Urinary bladder (tissue), 4 donors: ENCODE measurements at places on chromosomes 7 and 10. TPM values are rescaled to one million over a fixed set of nuclear protein-coding genes. Genes with fewer than 3 reads are reported as not detected.

- no peak for DNase-seq
Observed at GRCh38 chr7:2760098-2760889, 72.3 kb downstream of the AMZ1 start.

Gene CALY
- total RNA-seq: 0.79 TPM

- DNase-seq: no peak
Observed at GRCh38 chr7:22565315-22565811, 65.4 kb upstream of the STEAP1B start.

DNA sequence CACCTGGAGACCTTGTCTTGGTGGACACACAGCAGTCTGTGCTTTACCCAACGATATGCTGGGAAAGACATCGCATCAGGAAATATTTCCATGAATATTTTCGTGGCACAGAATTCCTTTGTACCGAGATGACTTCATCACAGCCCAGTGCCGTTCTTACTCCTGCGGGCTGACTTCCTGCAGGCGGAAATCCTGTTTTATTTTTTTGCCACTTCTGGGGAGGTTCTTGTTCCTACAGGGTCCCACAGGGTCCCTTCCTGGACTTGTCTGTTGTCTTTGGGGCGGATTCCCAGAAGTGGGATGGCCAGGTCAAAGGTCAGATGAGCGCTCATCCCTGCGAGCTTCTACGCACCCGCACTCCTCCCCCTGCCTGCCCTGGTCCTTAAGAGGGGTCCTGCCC, 86.5 kb downstream of the DNAJB6 start:
- no peak for DNase-seq

DNA sequence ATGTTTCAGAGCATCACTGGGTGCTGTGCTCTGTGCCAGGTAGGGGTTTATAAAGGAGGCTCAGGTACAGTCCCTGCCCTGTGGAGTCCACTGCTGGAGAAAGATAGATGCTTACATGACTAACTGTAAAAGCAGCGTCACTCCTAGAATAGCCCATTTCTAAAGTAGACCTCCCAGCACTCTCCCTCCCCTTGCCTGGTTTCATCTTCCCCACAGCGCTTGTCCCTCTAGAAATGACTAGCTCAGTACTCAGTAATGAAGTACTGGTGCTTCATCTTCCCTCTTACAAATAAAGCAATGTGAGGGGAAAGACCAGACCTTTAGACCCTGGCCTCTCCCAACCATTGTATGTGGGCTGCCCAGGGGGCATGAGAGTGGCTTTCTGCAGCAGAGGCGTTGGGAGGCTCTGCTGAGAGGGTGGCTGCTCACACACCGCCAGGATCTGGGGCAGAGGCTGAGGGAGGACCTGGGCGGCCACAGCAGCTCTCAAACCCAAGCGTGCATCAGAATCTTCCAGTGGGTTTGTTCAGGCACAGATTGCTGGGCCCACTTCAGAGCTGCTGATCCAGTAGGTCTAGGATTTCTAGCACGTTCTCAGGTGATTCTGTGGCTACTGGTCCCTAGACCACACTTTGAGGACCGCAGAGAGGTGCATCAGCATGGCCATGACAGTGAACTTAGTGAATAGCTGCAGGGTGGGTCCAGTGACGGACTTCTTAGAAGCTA, 110.3 kb upstream of the ANLN start:
- no peak for DNase-seq

Gene TMEM225B
- total RNA-seq: 1.1 TPM

Gene AUTS2
- total RNA-seq: 87.7 TPM

Gene CYP3A7
- 0.21 TPM for total RNA-seq

Gene SLC13A1
- total RNA-seq: not detected

- no peak for DNase-seq
Observed at GRCh38 chr10:125103924-125104323, 56.4 kb downstream of the CTBP2 start.

Gene CRYGN
- 0.16 TPM for total RNA-seq

GRCh38 chr7:29207162-29207801, 12.7 kb downstream of the CHN2 start:
- no peak for DNase-seq

GRCh38 chr7:30914596-30914995, 2.9 kb downstream of the AQP1 start:
- no peak for DNase-seq

GRCh38 chr10:105963334-105963884, 1201.1 kb downstream of the SORCS1 start:
- no peak for DNase-seq

- no peak for DNase-seq
Observed at GRCh38 chr7:135320268-135320667, 86.6 kb downstream of the STRA8 start.

GRCh38 chr10:78451592-78451991, 417.9 kb downstream of the RPS24 start:
- no peak for DNase-seq

DNA sequence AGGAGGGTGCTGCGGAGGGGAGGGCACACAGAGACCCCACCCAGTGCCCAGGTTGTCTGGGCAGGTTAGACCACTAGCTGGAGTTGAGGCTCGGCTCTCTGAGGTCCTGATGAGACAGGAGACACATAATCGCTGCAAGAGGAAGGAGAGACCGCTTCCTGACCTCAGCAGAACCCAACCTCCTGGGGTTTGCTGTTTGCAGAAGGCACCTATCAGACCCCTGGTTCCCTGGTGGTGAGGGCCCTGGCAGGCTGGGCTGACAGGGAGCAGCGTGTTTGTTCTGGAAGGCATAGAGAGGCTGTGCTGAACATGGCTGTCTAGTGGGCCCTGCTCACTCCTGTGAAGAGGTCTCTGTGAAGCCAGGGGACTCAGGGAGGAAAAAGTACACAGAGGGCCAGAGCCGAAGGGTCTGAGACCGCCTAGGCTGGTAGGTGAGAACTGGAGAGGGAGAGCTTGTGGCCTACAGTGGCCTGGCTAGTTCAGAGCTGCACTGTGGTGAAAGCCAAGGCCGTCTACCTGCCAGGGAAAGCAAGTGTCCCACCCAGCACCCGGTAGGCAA, 39.4 kb upstream of the NPFFR1 start:
- DNase-seq: no peak

DNA sequence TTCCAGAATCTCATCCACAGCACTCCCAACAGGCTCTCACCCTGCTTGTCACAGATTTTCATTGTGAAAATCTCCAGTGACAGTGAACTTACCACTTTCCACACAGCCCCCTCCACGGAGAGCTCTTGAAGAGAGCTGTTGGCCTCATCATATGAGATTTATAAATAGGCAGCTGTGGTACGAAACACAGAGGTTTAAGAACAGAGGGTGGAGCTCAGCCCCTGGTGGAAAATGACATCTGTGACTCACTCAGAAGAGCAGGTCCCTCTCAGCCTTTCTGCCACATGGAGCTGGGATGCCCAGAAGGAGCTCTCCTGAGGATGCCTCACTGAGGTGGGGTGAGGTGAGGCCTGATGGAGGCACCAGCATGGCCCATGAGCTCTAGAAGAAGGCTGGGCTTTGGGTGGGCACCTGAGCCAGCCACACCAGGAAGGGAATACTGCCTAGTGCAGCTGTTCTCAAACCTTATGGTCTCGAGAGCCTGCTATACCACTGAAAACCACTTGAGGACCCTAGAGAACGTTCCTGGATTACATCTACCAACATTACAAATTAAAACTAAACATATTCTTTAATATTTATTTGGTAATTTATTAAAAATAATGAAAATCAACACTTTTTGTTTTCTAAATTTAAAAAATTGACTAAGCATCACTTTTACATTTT, 25.8 kb upstream of the EEPD1 start:
- no peak for DNase-seq

DNA sequence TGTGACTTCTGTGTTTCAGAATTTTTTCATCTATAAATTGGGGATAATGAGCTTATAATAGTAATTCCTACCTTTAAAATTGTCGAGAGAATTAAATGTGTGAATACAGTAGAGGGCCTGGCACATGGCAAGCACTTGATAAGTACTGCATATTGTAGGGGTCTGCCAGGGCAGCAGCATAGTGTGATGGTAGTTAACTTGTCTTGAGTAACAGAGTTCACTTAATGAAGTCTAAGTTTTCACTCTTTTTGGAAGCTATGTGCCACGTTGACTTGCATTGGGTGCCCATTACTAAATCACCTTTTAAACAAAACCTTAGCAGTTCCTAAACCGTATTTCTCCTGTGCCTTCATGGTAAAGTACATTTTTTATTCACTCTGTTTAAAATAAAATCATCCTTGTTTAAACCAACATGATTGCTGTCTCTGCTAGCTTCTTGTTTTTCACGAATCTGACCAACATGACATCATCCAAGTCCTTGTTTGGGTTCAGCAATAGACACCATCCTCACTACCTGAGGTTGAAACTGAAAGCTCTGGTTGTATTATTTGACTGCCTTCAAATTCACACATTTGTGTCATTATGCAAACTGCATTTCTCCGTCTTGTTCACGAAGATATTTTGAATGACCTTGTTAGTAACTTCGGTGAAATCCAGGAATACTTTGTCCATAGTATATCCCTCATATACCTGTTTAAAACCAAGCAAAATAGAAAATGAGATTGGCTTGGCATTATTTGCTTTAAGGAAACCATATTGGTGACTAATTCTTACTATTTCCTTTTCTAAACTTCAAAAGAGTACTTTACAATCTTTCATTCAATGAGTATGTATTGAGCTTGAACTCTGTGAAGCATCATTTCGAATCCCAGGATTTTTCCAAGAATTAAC, 340.2 kb downstream of the SUGCT start:
- no peak for DNase-seq

DNA sequence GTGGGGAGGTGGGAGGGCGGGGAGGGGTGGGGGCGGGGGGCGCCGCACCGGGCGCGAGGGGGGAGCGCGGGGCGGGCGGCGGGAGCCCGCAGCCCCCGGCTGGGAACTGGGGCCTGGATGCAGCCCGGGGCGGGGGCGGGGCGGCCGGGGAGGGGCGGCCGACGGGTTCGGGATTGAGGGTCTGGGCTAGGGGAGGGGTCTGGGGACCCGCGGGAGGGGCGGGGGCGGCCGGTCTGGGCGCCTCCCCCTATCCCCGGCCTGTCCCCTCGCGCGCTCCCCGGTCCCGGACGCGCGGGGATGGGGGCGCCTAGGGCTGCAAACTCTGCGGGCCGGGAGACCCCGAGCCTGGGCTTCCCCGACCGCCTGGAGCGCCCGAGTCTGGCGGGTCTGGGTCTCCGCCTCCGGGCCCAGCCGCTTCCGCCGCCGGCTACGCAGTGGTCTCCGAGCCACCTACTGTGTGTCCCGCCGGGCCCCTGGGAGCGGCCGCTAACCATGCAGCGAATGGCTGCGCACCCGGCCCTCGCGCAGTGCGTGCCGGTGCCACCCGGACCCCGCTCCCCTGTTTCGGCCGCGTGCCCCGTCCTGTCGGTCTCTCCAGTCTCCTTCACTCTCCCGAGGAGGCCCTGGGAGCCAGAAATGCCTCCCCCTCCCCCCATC, 375 bp upstream of the FGF8 start:
- no peak for DNase-seq

DNA sequence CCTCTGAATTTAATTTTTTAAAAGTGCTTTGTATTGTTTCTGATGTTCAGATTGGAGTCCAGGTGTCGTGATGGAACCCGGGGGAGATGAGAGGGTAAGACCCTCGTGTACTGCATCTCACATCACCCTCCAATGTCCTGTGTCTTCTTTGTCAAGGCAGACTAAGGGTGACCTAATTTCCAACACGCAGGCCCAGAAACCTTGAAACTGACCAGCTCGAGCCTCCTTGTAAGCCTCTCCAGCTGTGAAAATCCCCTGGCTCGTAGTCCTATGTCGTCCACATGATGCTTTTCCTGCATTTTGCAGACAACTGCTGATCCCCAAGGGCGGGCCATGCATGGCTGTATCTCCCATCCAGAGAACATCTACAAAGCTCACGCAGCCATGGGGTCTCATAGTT, 220.2 kb downstream of the ARHGAP12 start:
- no peak for DNase-seq

DNA sequence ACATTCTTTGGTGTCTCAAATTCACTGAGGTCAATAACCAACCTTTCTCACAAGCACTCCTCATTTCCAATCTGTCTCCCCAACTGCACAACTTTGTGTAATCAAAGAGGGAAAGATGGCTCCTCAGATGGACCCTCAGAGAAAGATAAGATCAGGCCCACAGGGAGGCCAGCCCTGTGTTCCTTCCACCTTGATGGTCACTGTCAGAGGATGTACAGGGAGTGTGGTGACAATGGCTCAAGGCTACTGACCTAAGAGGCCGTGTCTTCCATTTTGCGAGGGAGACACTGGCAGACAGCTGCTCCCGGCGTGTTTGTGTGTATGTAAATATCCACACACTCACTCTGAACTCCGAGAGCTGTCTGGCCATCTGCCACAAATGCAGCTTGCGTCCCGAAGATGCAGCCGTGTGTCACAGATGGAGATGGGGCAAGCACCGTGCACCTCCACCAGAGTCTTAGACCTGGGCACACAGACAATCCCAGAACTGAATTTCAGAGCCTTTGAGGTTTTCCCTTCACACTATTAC, 712.1 kb upstream of the NRP1 start:
- no peak for DNase-seq

DNA sequence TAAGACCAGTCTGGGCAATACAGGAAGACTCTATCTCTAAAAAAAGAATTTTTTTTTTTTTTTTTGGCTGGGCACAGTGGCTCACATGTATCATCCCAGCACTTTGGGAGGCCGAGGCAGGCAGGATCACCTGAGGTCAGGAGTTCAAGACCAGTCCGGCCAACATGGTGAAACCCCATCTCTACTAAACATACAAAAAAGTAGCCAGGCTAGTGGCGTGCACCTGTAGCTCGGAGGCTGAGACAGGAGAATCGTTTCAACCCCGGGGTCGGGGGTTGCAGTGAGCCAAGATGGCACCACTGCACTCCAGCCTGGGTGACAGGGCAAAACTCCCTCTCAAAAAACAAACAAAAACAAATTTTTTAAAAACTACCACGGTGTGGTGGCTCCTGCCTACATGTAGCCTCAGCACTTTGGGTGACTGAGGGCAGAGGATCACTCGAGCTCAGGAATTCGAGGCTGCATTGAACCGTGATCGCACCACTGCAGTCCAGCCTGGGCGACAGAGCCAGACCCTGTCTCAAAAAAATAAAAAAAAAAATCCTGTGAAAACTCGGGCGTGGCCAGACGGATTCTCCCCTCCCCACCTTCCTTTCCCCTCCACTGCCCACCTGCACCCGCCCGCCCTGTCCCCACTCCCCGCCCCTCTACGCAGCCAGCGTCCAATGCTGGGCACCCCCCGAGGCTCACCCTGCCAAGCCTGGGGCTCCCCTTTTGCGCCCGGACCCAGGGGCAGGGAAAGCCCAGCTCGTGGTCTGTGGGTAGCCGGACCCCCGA, 745 bp upstream of the ORAI2 start:
- DNase-seq: no peak

GRCh38 chr10:119466655-119467054, 75.9 kb downstream of the RGS10 start:
- no peak for DNase-seq

GRCh38 chr10:7634142-7634894, 32.4 kb downstream of the ITIH5 start:
- DNase-seq: no peak

DNA sequence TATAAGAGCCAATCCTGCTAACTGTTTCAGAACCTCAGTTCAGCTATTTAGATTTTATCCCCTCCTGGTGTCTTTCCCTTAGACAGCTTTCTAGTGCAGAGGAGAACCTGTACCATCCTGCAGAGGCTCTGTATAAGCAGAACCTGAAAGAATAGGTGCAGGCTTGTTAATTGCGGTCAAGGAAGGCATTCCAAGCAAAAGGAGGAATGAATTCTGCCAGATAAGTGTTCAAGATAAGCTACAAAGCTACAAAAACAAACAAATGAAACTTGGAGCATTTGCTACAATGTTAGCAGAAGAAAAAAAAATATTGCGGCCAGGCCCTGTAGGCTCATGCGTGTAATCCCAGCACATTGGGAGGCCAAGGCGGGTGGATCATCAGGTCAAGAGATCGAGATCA, 32.6 kb upstream of the AGMO start:
- no peak for DNase-seq

Gene RAMP3
- 5.7 TPM for total RNA-seq
